ENCODE measurements at places on chromosomes 2 and 18.

DNA sequence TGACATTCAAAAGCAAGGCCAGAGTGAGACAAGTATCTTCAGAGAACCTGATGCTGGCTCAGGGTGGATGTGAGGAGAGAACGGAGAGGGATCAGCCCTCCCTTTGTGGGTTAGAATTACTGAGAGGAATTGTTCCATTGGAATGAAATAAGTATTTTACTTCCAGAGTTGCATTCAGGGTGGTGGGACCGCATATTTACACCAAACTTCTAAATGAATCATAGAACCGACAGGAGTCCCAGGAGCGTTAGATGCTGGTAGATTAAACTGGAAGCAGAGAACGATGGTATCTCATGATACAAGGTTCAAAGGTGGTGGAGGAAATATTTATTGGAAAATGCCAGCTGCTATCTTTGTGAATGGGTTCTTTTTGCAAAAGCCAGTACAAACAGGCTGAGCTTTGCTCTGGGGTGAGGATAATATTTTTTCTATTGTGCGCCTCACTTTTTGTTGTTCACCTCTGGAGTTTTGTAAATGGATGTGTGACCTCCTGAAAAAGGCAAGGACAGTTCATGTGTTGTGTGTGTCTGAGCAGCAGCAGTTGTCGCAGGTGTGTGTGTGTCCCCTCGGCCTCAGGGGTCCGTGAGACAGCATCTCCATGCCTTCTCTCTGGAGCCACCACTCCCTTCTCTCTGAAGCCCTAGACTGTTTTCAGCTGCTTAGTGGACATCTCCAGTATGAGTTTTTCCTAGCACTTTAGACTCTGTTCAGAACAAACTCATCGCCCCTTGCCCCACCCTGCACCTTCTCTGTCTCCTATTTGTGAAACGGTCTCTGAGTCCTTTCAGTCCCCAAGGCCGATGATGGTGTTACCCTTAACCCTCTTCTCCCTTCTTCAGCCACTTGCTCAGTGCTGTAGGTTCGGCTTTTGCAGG is 17.8 kb downstream of the MTCL1 start:
- no peak for DNase-seq

- no peak for DNase-seq
These were observed 15.0 kb upstream of the ELOA2 start for GRCh38 chr18:47050468-47050867.

- no peak for DNase-seq
These were observed 82.0 kb downstream of the DCDC2C start for GRCh38 chr2:3785220-3785889.

GRCh38 chr2:47152803-47153202 is 2.3 kb downstream of the STPG4 start:
- no peak for DNase-seq

DNA sequence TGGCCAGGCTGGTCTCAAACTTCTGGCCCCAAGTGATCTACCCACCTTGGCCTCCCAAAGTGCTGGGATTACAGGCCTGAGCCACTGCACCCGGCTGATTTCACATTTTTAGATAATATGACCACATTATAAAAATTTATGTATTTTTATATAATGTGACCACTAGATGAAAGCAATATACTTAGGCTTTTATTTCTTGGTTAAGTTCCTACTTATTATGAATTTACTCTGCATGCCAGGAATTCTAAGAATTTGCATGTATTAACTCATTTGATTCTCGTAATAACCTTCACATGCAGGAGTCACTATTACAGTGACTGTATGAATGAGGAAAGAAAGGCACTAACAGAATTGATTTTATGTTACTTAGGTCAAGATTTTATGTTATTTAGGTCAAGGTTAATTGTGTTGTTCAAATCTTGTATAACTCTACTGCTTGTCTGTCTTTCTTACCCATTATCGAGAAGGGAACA is 25.6 kb upstream of the CASP8 start:
- no peak for DNase-seq

DNA sequence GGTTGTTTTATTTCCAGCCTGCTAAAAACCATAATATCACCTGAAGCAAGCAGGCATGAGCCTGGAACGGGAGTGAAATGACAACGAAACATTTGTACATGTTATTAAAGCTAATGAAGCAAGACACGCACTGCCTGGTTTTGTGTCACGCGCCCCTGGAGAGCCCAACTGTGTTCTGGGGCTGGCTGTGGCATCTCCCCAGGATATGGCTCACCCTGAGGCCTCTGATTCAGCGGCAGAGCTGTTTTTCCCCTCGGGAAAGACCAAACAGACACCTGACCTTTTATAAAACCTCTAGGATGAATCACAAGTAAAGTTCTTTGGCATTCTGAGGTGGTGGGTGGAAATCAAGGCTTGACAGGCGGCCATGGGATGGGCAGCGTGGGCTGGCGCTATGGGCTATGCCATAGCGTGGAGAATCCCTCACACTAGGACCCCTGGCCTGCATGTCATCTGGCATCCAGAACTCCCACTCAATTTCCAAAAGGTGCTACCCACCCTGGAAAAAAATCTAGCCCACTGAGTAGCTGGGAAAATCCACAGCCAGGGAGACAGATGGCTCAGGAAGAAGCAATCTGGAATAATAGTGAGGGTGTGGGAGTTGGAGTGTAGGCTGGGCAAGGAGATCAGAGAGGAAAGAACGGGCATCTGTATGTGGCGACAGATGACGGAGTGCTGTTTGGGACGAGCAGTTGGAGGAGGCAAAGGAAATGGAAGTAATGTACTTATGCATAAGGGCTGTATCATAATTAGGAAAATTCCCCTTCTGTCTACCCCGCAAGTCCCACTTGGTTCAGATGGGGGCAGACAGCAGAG is 262.0 kb downstream of the AFF3 start:
- DNase-seq = no peak

DNA sequence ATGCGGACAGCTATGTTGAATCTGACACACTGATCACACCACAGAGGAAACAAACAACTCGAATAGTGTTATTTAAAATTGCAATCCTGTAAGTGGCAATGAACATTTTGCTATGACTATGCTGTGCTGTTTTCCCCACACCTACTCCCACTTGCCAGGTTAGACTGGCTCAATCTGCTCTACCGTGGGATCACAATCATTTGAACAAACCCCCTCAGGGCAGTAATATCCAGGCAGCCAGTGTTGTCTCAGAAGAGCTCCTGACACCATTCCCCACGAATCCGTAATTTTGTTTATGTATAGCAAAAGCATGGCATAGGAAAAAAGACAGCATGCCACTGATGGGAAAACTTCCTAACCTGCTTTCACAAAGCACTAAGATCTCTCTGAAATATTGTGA is 284.3 kb downstream of the ERBB4 start:
- DNase-seq = no peak

- no peak for DNase-seq
These were observed 125.9 kb downstream of the TMEM131 start for GRCh38 chr2:97869722-97870346.

DNA sequence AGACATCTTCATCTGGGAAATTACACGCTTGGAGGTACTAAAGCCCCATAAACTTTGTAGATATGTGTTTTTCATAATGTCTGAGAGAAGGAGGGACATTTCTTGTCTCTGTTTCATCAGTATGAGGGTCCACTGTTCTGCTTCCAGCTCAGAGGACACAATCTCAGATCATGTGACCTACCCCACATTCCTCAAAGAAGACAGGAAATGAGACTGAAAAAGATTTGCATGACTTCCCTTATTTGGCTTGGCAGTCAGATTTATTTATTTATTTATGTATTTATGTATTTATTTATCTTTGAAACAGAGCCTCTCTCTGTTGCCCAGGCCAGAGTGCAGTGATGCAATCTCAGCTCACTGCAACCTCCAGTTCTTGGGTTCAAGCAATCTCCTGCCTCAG is 463.7 kb upstream of the RGPD4 start:
- DNase-seq = no peak

DNA sequence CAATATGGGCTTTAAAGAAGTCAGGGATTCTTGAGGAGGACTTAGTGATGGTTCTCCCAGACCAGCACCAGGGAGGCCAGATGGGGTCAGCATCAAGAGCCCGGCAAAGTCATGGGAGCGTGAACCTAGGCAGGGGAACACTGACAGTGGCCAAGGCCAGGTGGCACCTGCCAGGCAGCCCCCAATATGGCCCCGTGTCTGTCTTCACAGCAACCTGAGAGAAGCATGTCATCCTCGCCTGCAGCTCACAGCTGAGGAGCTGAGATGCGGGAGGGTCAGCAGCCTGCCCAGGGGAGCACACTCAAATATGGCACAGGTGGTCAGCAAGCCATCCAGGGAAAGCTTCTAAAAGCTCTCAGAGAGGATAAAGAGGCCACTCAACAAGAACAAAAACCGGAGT is 105.7 kb upstream of the GPC1 start:
- no peak for DNase-seq

DNA sequence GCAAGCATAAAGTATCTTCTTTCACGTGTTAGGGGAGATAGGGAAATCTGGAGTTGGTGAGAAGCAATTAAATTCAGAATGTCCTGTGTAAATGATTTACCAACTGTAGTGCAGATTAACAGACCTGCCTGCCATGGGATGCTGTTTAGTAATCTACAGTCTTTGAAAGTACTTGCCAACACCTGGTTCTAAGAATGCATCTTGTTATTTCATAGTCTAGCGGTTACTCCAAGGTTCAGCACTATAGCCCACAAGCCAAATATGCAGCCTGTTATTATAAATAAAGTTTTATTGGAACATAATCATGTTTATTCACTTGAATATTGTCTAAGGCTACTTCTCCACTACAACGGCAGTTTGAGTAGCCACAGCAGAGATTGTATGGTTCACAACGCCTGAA is 100.8 kb downstream of the OSBPL6 start:
- DNase-seq = no peak

DNA sequence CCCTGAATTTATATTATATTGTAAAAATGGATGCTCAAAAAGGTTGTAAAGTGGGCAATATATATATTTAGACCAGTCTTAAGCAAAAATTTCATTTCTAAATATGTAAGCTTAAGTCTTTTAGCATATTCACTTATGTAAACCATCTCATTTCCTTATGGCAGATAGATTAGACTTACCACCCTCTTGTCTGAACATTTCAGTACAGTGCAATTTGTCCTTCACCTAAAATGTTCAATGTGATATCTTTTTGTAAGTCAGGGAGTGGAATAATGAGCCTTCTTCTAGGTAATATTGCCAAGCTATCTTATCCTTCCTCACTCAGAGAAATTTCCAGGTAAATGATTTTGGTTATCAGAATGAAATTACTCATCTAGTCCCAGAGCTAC is 92.3 kb downstream of the KLF7 start:
- DNase-seq = no peak

GRCh38 chr2:73292316-73292905 is 937 bp downstream of the EGR4 start:
- DNase-seq = no peak

GRCh38 chr2:29073933-29074332 is 390 bp downstream of the PCARE start:
- no peak for DNase-seq

- no peak for DNase-seq
These were observed 174.5 kb downstream of the PTPRM start for GRCh38 chr18:7741640-7742039.

- no peak for DNase-seq
These were observed 24.6 kb downstream of the RTP5 start for GRCh38 chr2:241894056-241894641.

DNA sequence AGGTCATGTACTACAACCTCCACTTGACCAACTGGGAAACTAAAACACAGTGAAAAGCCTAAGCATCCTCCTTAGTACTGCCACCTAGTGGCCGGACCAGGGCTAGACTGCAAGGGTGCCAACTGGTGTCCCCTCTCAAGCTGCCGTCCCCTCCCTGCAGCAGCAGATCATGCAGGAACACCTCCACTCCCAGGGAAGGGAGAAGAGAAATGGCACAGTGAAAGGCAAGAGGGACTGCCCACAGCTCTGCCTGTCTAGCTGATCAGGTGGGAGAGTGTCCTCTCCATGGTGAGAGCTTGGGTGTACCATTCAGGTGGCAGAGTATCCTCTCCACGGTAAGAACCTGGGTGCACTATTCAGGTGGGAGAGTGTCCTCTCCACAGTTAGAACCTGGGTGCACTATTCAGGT is 78.1 kb downstream of the AAK1 start:
- DNase-seq = peak; percentile 37

All from stimulated activated CD4-positive, alpha-beta T cell treated with anti-CD3 and anti-CD28 coated beads, TNF-alpha, amount 100 ng/mL, for 4 hours (primary cell).